Mammary epithelial cell (primary cell): ENCODE measurements at places on chromosomes 1 and 21. TPM values are rescaled to one million over a fixed set of nuclear protein-coding genes. Genes with fewer than 3 reads are reported as not detected.

The PLA2G2F gene
- 0.05 TPM for polyA plus RNA-seq

The CALML6 gene
- polyA plus RNA-seq, result 0.20 TPM

The PPFIA4 gene
- polyA plus RNA-seq, result 4.7 TPM

The TSPEAR gene
- not detected for polyA plus RNA-seq

The CD164L2 gene
- 1.4 TPM for polyA plus RNA-seq

The TARDBP gene
- 88.6 TPM for polyA plus RNA-seq

The DCST2 gene
- 0.15 TPM for polyA plus RNA-seq

The TINAGL1 gene
- polyA plus RNA-seq, result 578 TPM

The TMEM81 gene
- polyA plus RNA-seq, result 1.9 TPM

The APOBEC4 gene
- polyA plus RNA-seq, result not detected

The GPR137B gene
- polyA plus RNA-seq, result 7.0 TPM

The PADI1 gene
- 0.32 TPM for polyA plus RNA-seq

The TSPAN1 gene
- polyA plus RNA-seq, result 510 TPM

The CELF3 gene
- not detected for polyA plus RNA-seq

The ZNF683 gene
- not detected for polyA plus RNA-seq

The TTC39A gene
- polyA plus RNA-seq, result 0.43 TPM

The FCRL2 gene
- not detected for polyA plus RNA-seq

The C1orf226 gene
- polyA plus RNA-seq, result 0.62 TPM

The UBAP2L gene
- polyA plus RNA-seq, result 147 TPM

The RAB7B gene
- polyA plus RNA-seq, result 47.9 TPM

The HSPA6 gene
- polyA plus RNA-seq, result 0.79 TPM

The KCNN3 gene
- polyA plus RNA-seq, result 0.03 TPM

The TMPRSS15 gene
- polyA plus RNA-seq, result not detected

The CHIT1 gene
- not detected for polyA plus RNA-seq

The ARHGEF10L gene
- 1.0 TPM for polyA plus RNA-seq

The MROH9 gene
- polyA plus RNA-seq, result not detected

The DYNLT4 gene
- polyA plus RNA-seq, result not detected

The OPTC gene
- polyA plus RNA-seq, result not detected

The FGR gene
- 0.06 TPM for polyA plus RNA-seq

The DHRS3 gene
- polyA plus RNA-seq, result 28.3 TPM

The SPRR2G gene
- polyA plus RNA-seq, result not detected

The ILDR2 gene
- polyA plus RNA-seq, result 0.02 TPM

The CCDC27 gene
- polyA plus RNA-seq, result not detected

The CFHR4 gene
- not detected for polyA plus RNA-seq

The GNG4 gene
- polyA plus RNA-seq, result 0.25 TPM

The PDIK1L gene
- 1.3 TPM for polyA plus RNA-seq

The COL24A1 gene
- not detected for polyA plus RNA-seq

The ATP1A2 gene
- polyA plus RNA-seq, result not detected

The DNAJC6 gene
- 3.4 TPM for polyA plus RNA-seq

The OR2L5 gene
- polyA plus RNA-seq, result not detected

The CD34 gene
- polyA plus RNA-seq, result 0.02 TPM

The ANGPTL1 gene
- not detected for polyA plus RNA-seq

The ATP6V1G3 gene
- polyA plus RNA-seq, result not detected
